ENCODE measurements at places on chromosomes 2 and 18. TPM values are rescaled to one million over a fixed set of nuclear protein-coding genes. Genes with fewer than 3 reads are reported as not detected.

Gene SLC35F6
- total RNA-seq: 33.2 TPM

Gene G6PC2
- total RNA-seq: not detected

Gene TM4SF20
- total RNA-seq: not detected

Gene CD8B2
- not detected for total RNA-seq

Gene TOGARAM2
- total RNA-seq: 0.75 TPM

Gene ANKRD30B
- not detected for total RNA-seq

Gene UGT1A1
- not detected for total RNA-seq

Gene HOXD11
- 123 TPM for total RNA-seq

- no peaks in the 10 kb centered on the region for H3K27me3 ChIP-seq
- H3K4me1 ChIP-seq: no peaks in the 10 kb centered on the region
- no peak overlapping the region for H3K27ac ChIP-seq
- no peaks in the 10 kb centered on the region for H3K36me3 ChIP-seq
These were observed 25.4 kb downstream of the NPAS2 start for GRCh38 chr2:100845141-100845991.

- no peaks in the 10 kb centered on the region for H3K4me1 ChIP-seq
- no peak overlapping the region for H3K27ac ChIP-seq
- H3K36me3 ChIP-seq: no peaks in the 10 kb centered on the region
- no peak overlapping the region for H3K4me3 ChIP-seq
- no peak for DNase-seq
These were observed 122.5 kb downstream of the ARHGAP15 start for GRCh38 chr2:143251681-143252080.

GRCh38 chr2:201136889-201137321, 20.9 kb downstream of the CFLAR start:
- DNase-seq: no peak
- H3K4me1 ChIP-seq: no peaks in the 10 kb centered on the region
- H3K27ac ChIP-seq: no peak overlapping the region
- H3K4me3 ChIP-seq: no peak overlapping the region
- peaks cover 39% of the 10 kb centered on the region for H3K36me3 ChIP-seq

- H3K4me3 ChIP-seq: no peak overlapping the region
- H3K27me3 ChIP-seq: no peaks in the 10 kb centered on the region
- no peak for DNase-seq
- no peaks in the 10 kb centered on the region for H3K4me1 ChIP-seq
- H3K27ac ChIP-seq: no peak overlapping the region
These were observed 22.6 kb upstream of the SCYGR2 start for GRCh38 chr2:227576110-227576509.

- H3K4me1 ChIP-seq: peaks cover 4% of the 10 kb centered on the region
- H3K4me3 ChIP-seq: no peak overlapping the region
- H3K36me3 ChIP-seq: no peaks in the 10 kb centered on the region
- H3K27me3 ChIP-seq: no peaks in the 10 kb centered on the region
These were observed 47.8 kb upstream of the CAVIN2 start for GRCh38 chr2:191894681-191895147.

- DNase-seq: no peak
- no peaks in the 10 kb centered on the region for H3K27me3 ChIP-seq
- H3K36me3 ChIP-seq: no peaks in the 10 kb centered on the region
- H3K27ac ChIP-seq: no peak overlapping the region
These were observed 40.8 kb upstream of the SCLY start for GRCh38 chr2:238019962-238020361.

DNA sequence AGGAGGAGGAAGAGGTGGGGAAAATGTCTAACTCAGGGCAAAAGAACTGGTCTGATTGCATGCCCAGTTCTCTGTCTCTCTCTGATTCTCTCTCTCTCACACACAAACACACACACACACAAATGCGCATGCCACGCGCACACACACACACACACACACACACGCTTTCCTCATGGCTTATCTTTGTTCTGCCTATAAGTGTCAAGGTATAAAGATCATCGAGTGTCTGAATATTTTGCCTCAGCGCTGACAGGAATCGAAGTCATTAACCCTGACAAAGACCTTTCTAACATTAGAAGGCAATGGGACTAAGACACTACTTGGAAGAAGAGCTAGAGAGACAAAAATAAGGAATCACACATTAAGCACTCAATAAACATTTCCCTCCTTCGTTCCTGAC, 497.1 kb upstream of the KLHL29 start:
- no peak overlapping the region for H3K27ac ChIP-seq
- DNase-seq: no peak
- no peaks in the 10 kb centered on the region for H3K4me1 ChIP-seq
- H3K27me3 ChIP-seq: no peaks in the 10 kb centered on the region

DNA sequence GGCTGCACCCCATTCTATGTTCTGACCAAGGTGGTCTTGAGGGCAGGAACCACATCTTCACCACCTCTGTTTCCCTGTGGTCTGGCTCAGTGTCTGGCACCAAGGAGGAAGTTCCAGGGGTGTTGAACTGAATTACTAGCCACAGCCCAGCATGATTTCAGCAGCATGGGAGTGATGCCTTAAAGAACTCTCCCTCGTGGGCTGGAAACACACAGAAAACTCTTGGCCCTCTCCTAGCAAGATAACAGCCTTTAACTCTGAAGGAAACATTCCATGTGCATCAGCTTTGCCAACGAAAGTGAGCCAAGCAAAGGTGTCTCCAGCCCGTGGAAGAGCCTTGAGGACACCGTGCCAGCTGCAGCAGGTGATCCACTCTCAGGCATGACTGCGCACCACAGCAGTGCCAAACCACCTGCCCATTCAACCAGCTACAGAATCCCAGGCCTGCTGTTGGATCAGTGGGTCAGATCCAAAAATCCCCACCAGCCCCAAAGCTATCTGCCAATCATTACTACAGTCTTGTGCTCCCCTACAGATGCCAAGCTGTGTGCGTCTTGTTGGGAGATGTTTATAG, 124.8 kb downstream of the TTC32 start:
- no peak overlapping the region for H3K27ac ChIP-seq
- no peaks in the 10 kb centered on the region for H3K4me1 ChIP-seq
- no peaks in the 10 kb centered on the region for H3K36me3 ChIP-seq

GRCh38 chr2:218997731-218998130, 4.5 kb upstream of the CRYBA2 start:
- DNase-seq: no peak
- peaks cover 60% of the 10 kb centered on the region for H3K27me3 ChIP-seq
- peaks cover 26% of the 10 kb centered on the region for H3K4me1 ChIP-seq
- no peaks in the 10 kb centered on the region for H3K36me3 ChIP-seq
- H3K27ac ChIP-seq: no peak overlapping the region

GRCh38 chr18:37396971-37397720, 168.5 kb downstream of the CELF4 start:
- H3K36me3 ChIP-seq: no peaks in the 10 kb centered on the region
- no peak overlapping the region for H3K4me3 ChIP-seq
- no peak for DNase-seq

DNA sequence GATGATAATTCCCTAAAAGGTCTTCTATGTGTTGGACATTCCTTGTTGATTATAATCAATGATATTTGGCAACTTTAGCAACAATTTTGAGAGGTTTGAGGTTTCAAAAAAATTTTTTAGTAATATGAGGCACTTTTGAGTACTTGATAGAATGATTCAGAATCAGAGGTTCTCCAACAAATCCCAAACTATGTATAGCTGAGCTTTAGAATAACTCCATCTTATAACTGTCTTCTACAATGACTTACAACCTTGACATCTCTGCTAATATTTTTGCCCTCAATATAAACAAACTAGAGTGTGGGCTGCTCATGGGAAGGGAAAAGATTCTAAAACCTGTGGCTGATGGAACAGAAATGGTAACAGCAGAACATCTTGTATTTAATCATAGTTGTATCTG, 21.5 kb upstream of the SERPINB7 start:
- H3K27me3 ChIP-seq: no peaks in the 10 kb centered on the region
- peaks cover 6% of the 10 kb centered on the region for H3K4me1 ChIP-seq
- no peaks in the 10 kb centered on the region for H3K36me3 ChIP-seq
- no peak overlapping the region for H3K27ac ChIP-seq

- DNase-seq: no peak
- no peak overlapping the region for H3K4me3 ChIP-seq
- H3K27me3 ChIP-seq: no peaks in the 10 kb centered on the region
- H3K27ac ChIP-seq: no peak overlapping the region
These were observed 9.0 kb downstream of the TNFRSF11A start for GRCh38 chr18:62334120-62334519.

- no peak overlapping the region for H3K4me3 ChIP-seq
- peaks cover 6% of the 10 kb centered on the region for H3K27me3 ChIP-seq
- H3K4me1 ChIP-seq: no peaks in the 10 kb centered on the region
- H3K27ac ChIP-seq: no peak overlapping the region
- H3K36me3 ChIP-seq: no peaks in the 10 kb centered on the region
These were observed 499.3 kb upstream of the FANCL start for GRCh38 chr2:58740426-58740825.

DNA sequence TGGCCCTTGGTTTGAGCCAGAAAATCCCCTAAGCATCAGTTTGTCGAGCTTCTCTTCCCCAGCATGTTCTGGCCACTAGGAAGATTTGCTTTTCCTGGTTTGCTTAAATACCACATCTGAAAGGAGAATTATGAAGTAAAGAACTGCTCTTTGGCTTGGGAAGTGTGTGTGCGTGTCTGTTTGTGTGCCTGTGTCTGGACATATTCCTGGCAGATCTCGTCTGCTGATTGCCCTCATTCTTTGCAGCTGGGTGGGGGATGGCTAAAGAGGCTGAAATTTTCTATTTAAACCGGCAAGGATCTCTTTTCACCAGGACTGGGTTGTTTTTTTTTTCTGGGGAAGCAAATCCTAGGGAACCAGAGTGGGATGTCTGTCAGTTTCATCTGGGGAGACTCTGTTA, 57.3 kb upstream of the MBOAT2 start:
- H3K27ac ChIP-seq: no peak overlapping the region
- H3K4me1 ChIP-seq: no peaks in the 10 kb centered on the region
- H3K27me3 ChIP-seq: no peaks in the 10 kb centered on the region
- no peaks in the 10 kb centered on the region for H3K36me3 ChIP-seq

DNA sequence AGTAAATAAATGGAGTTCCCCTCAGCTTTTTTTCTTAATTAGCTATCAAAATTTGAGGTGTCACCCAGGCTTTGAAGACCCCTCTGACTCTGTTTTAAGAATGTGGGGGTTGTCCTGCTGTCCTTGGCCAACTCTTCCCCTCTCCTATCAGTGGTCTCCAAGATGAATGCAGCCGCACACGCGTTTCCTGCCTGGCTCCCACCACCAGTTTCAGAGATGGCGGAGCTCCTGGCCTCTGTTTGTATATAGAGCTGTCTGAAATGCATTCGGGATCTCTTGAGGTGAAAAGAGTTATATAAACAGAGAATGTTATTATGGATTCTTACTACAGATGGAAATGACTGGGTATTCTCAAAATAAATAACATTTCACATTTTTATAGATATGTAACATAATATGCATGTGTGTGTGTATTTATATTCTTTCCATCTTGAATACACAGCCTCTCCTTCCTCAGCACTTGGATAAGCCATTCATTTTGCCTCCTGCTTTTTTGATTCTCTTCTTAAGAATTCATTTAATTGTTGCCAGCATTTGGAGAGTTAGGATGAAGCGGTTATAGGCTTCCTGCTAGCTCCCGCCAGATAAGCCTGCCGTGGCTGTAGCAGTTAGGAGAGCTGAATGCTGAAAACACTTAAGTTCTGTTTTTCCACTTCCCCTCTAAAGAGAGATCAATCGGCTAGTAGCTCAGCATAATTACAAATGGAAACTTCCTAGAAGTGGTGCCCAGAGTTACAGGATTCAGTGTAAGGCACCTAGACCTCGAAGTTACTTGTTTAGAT, 659.3 kb upstream of the FANCL start:
- H3K4me3 ChIP-seq: no peak overlapping the region
- no peaks in the 10 kb centered on the region for H3K27me3 ChIP-seq
- DNase-seq: no peak
- no peaks in the 10 kb centered on the region for H3K4me1 ChIP-seq
- H3K36me3 ChIP-seq: no peaks in the 10 kb centered on the region

DNA sequence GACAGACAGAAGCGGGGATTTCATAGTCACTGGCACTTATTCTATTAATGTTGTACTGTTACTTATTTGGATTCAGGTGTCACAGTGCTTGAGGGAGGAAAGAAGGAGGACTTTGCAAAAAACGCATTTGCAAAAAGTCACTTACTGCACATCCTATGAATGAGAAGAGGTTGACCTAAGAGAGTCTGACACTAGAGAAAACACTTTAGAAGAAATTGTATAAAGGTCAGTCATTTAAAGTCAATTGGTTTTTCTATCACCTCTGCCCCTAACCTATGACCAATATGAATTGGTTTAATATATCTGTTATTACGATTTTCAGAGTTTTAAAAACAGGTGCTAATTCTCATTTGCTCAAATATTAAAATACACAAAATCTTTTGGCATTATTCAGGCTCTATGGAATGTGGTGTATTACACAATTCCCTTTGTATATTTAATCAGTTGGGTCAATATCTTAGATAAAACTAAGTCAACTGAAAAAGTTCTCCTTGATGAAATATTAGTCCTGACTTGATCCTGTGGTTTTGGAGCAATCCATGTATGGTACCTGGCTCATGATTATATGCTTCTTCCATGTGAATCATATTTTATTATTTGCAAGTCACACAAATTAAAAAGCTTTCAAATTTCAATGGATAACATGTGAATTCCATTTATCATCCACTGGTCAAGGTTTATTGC, 157.4 kb downstream of the CDH2 start:
- peaks cover 42% of the 10 kb centered on the region for H3K27me3 ChIP-seq
- H3K4me3 ChIP-seq: no peak overlapping the region
- H3K36me3 ChIP-seq: no peaks in the 10 kb centered on the region
- H3K4me1 ChIP-seq: no peaks in the 10 kb centered on the region
- no peak for DNase-seq
- H3K27ac ChIP-seq: no peak overlapping the region

DNA sequence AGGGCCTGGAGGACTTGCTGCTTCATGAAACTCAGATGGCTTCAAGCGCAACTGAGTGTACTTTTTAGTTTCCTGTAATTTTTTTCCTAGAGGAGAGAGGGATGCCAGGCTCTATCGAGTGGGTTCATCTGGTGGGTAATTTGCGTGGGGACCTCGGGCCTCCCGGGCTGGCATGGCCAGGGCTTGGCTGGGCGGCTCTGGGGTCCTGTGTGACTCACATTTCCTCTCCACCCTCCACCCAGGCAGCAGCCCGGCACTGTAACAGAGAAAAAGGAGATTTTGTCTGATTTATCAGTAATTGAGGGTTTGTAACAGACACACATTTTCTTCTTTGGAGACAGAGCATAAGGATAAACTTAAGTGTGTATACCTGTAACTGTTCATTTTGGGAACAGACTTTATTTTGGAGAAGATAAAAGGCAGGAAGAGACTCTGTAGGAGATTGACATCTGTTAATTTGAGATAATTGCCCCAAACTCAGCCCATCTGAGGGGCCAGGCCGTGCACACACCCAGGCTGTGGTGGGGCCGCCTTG, 64.3 kb downstream of the NFATC1 start:
- no peaks in the 10 kb centered on the region for H3K36me3 ChIP-seq
- H3K27ac ChIP-seq: no peak overlapping the region
- no peak for DNase-seq
- peaks cover 6% of the 10 kb centered on the region for H3K4me1 ChIP-seq
- H3K27me3 ChIP-seq: no peaks in the 10 kb centered on the region

DNA sequence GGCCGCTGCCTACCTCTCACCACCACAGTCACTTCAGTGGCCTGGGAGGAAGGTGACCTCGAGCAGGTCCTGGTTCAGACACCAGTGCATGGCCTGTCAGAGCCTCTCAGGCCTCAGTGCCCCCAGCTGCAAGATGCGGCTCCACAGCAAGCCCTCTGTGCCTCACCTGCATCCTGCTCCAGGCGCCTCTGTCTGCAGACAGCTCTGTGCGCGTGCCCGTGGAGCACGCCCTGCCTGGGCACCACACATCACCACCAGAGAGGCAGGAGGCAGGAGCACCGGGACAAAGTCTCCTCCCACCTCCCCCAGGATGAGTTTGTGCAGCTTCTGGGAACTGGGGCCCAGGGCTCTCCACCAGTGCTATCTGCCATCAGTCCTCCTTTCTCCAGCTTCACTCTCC, 98.7 kb downstream of the TFCP2L1 start:
- no peak for DNase-seq
- H3K4me1 ChIP-seq: no peaks in the 10 kb centered on the region
- H3K4me3 ChIP-seq: no peak overlapping the region

Measured in A673 (cell line).